CD4-positive, alpha-beta T cell (primary cell): ENCODE measurements at places on chromosomes 5 and 9. TPM values are rescaled to one million over a fixed set of nuclear protein-coding genes. Genes with fewer than 3 reads are reported as not detected.

GRCh38 chr9:131092548-131093440, 3.5 kb upstream of the AIF1L start:
- H3K27me3 ChIP-seq: peaks cover 30% of the 10 kb centered on the region
- no peak overlapping the region for H3K27ac ChIP-seq
- no peak overlapping the region for H3K4me3 ChIP-seq
- H3K36me3 ChIP-seq: no peaks in the 10 kb centered on the region

DNA sequence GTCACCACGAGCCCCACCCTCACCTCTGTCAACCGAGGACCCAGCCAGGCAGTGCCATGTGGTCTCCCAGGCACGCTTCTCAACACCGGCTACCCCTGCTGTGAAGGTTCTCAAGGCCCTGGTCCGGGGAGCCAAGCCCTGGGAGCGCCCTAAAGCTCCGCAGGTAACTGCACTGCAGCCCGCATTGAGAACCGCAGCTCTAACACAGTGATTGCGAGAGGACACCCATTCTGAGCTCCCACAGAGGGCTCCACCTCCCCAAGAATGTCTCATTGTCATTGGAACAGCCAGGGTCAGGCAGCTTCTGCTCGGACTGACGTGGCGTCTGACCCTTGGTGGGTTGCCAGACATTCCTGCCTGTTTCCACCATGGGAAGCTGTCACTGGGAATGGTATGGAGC, 88.3 kb downstream of the ANKRD33B start:
- H3K27ac ChIP-seq: no peak overlapping the region
- no peaks in the 10 kb centered on the region for H3K4me1 ChIP-seq

GRCh38 chr9:16206518-16206917, 653.7 kb downstream of the CCDC171 start:
- H3K27ac ChIP-seq: no peak overlapping the region
- no peak for DNase-seq
- H3K4me3 ChIP-seq: no peak overlapping the region

DNA sequence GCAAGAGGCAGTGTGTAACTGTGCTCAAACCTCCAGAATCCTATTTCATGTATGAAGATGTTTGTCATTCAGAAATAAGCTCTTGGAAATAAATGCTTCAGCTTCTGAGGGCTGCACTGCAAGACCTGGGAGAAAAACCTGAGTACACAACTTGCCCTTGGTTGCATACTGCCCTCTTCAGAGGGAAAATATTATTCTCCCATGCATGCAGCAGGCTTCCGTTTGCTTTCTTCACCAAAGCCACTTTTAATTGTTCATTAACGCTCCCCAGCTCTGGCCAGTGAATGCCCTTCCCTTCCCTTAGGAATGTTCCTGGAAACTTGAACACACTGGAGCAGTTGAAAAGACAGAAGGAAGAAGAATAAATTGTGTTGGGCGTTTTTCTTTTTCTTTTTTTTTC, 2.5 kb upstream of the WHRN start:
- H3K27ac ChIP-seq: no peak overlapping the region
- H3K4me1 ChIP-seq: peaks cover 34% of the 10 kb centered on the region
- peak; percentile 39 for DNase-seq
- H3K4me3 ChIP-seq: no peak overlapping the region

GRCh38 chr5:135642934-135643333, 64.1 kb upstream of the CXCL14 start:
- H3K36me3 ChIP-seq: no peaks in the 10 kb centered on the region
- no peak overlapping the region for H3K27ac ChIP-seq
- DNase-seq: no peak
- peaks cover 5% of the 10 kb centered on the region for H3K27me3 ChIP-seq
- no peaks in the 10 kb centered on the region for H3K4me1 ChIP-seq
- no peak overlapping the region for H3K4me3 ChIP-seq

GRCh38 chr9:99465231-99465907, 243.3 kb downstream of the SEC61B start:
- no peaks in the 10 kb centered on the region for H3K27me3 ChIP-seq
- H3K27ac ChIP-seq: no peak overlapping the region
- H3K4me3 ChIP-seq: no peak overlapping the region
- DNase-seq: no peak
- no peaks in the 10 kb centered on the region for H3K36me3 ChIP-seq

Gene DDX4
- not detected for total RNA-seq

Gene COL23A1
- total RNA-seq: not detected

- DNase-seq: no peak
- no peak overlapping the region for H3K27ac ChIP-seq
- peaks cover 2% of the 10 kb centered on the region for H3K27me3 ChIP-seq
- H3K4me3 ChIP-seq: no peak overlapping the region
These were observed 11.8 kb downstream of the ALDH1B1 start for GRCh38 chr9:38404314-38404713.

Gene SLCO6A1
- total RNA-seq: not detected
